ENCODE measurements at places on chromosomes 1 and 21.

GRCh38 chr1:116553386-116554115 lies 17.3 kb downstream of the CD58 start:
- no peak for DNase-seq

GRCh38 chr1:36342426-36343185 lies 19.2 kb upstream of the EVA1B start:
- DNase-seq = no peak

DNA sequence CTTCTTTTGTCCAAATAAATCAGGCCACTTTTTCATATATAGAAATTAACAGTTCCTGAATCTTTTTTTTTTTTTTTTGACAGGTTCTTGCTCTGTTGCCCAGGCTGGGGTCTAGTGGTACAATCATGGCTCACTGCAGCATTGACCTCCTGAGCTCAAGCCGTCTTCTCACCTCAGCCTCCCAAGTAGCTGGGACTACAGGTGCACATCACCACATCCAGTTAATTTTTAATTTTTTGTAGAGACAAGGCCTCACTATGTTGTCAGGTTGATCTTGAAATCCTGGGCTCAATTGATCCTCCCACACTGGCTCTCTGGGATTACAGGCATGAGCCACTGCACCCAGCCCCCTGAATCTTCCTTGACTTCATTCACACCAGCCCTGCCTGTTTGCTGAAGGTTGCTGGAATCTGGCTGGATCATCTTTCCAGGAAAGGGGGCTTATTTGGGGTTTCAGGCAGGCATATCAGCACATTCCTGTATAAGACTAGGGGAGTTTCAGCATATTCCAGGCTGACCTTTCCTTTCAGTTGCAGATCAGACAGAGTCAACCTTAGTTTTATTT lies 78.2 kb upstream of the ARHGAP29 start:
- no peak for DNase-seq

DNA sequence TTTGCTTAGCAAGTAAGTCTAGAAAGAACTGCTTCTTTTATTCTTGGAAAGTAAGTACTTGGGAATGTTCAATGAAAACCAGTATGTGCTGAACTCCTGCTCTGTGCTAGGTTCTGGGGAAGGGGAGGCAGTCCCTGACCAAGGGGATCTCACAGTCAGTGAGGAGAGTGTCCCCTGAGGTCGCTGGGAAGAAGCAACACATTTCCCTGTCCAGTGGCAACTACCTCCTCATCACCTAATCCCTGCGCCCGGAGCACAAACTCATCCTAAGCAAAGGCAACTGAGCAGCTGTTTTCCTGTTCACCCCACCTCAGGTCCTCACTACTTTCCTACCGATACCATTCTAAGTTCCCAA lies 61.7 kb upstream of the ANGPTL1 start:
- no peak for DNase-seq

DNA sequence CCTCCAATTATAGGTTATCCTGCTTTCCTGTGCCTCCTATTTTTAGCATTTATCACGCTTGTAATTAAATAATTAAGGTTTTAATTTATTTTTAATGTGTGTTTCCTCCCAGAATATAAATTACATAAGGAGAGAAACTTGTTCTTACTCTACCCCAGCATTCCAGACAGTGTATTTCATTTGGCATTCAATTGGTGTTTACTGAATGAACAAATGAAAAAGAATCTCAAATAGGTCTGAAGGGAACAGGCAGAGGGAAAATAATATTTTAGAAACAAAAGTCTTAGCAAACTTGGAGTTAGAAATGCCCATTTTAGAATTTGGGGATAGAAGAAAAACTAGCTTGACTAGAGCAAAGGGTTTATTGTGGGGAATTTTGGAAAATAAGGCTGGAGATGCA lies 9.9 kb upstream of the RSRP1 start:
- no peak for DNase-seq

DNA sequence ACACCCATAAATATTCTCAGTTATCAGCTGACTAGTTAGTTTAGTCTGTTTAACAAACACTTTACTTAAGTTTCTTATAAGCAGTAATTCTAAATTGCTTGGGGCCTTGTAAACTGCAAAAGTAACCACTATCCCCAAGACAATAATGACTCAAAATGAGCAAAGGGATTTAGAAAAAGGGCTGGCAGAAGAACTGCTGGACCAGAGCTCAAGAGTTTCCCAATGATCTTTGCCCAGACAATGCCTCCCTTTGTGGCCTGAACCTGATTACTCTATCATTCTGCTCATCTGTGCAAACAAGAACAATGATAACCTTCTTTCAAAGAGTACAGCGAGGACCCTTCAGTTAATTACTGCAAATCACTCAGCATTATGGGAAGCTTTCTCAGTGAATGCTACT lies 123.5 kb downstream of the TIAM1 start:
- DNase-seq = no peak

- no peak for DNase-seq
Observed at GRCh38 chr1:204376465-204376864, 16.7 kb upstream of the PLEKHA6 start.

DNA sequence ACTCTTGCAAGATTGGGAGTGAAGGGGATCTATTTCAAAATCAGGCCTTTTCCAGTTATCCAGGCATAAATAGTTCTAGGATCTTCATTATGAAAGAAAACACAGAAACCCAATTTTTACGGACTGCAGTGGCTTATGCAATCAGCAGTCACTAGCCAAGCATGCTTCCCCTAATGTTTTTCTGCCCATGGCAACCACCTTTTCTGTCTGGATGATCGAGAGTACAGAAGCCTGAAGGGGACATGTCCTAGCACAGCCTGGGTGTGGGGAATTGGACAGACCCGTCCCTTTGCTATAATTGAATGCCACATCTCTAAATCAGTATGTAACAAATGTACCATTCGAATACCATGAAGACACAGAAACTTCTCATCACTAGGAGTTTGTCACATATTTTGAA lies 29.8 kb upstream of the NCAM2 start:
- DNase-seq = no peak

DNA sequence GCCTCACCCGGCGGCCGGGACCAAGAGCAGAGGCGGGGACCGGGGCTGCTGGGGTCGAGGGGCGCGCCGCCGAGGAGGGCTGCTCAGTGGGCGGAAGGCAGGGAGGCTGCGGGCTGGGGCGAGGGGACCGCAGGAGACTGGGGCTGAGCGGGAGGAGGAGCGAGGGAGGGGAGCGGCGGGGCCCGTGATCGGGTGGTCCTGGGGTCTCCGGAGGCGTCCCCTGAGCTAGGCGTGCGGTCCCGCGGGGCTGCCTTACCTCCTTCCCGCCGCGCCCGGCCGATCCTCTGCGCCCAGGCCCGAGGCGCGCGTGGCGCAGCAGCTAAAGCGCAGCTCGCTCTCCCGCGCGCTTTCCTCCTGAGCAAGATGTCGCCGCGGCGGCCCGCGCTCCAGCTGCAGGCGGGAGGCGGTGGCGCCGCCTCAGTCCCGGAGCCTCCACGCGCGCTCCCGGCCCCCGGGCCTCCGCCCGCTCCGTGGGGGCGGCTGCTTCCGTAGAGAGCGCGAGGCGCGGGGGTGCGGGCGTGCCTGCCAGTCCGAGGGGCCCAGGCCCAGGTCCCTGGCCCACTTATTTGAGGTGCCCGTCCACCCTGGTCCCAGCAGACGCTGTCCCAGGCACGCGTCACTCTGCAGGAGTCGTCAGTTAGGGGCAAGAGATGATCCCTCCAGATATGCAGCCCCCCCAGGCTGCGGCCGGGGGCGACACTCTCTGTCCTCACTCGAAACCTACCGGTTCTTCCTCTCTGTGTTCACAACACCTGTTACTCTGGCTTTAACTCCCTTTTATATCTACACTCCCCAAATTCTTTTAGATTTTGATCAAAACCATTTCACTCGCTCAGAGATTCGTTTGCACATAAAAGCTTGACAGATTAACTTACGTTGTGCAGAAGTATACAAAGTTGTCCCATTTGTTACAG lies at the start of gene CCSAP:
TSS of gene CCSAP (minus strand) at position 392 of the 914 bp plus-strand sequence. CDS start 582 bp downstream, outside the sequence.
- peak; percentile 72 for DNase-seq

DNA sequence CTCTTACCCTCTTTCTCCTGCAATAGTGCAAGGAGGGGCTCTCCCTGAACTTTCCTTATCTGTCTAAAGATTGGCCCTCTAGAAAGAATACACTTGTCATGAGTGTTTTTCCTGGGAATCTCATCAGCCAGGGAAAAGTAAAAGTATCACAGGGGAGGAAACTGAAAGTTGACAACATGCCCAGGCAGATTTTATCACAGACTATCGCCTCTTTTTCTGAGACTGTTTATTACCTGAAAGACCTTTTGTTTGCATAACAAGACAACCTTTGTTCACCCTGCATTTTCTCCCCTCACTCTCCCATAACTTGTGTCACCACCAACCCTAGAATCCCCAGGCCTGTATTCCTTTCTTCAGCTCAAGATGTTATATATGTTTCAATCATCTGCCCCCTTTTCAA lies 794.7 kb upstream of the ADAMTS5 start:
- DNase-seq = no peak

DNA sequence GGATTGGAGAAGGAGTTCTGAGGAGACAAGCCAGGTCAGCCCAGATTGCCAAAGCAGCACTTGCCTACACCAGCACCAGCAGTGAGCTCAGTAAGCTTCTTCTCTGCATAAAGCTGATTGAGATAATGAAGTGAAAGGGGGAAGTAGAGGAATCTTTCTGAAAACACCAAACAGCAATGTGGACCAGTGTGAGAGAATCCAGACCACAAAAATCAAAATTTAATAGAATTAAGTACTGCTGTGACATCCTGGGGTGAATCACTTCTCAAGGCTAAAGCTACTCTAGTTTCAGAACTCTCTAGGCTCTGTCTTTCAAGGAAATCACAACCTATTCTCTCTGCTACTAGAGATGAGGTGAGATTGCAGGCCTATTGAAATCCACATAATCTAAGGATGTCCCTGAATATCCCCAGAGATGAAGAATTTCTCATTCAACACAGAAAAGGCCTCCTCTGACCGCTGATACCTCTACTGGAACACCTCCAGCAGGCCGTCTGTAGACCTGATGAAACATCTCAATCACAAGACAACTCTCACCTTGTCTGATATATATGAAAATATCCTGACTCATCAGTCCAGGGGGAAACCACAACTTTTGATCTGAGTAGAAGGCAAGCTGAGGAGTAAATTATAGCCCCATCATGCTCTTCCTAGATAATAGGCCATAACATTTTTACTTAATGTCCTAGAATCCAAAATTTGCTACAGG lies at the start of gene FCRL4:
TSS of gene FCRL4 (minus strand) at position 127 of the 709 bp plus-strand sequence. CDS start 141 bp downstream, outside the sequence.
- DNase-seq = no peak

DNA sequence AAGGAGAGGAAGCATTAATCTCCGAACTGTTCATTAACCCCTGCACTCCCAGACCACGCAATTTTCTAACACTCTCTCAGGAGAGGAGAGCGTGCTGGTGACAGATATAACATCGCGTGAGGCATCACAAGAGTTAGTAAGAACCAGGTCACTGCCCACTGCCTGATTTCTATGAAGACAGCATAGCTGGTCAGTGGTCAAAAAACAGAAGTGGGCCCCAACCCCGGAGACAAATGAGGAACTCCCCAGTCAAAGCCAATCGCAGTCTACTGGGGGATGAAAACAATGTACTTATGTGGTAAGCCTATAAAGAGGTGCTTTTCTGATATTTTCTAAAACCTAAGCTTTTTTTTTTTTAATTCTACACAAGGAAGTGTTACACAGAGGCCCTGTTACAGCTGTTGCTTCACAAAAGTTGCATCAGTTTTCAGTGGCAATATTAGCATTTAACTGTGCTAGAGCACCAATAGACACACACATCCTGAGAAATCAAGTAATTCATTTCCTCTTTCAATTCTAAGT lies 231.8 kb upstream of the IRF2BP2 start:
- no peak for DNase-seq

- DNase-seq = no peak
Observed at GRCh38 chr1:53945183-53945432, 391 bp downstream of the IFT25 start.

GRCh38 chr1:58123051-58123450 lies 423.5 kb downstream of the OMA1 start:
- no peak for DNase-seq

GRCh38 chr1:230681599-230681998 lies 32.3 kb downstream of the AGT start:
- DNase-seq = no peak

DNA sequence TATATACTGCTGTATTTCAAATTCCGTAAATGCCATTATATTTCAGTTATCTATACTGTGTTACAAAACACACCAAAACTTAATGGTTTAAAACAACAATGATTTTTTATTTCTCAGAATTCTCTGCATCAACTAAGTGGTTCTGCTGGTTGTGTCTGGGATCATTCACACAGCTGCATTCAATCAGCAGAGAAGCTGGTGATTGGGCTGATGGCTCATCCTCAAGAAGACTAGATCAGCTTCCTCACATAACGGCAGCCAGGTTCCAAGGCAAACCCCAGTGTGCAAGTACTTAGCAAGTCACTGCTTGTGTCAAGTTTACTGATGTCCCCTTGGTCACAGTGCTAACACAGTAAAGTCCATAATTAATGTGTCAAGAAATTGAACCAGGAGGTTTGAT lies 86.3 kb upstream of the VANGL1 start:
- DNase-seq = no peak

DNA sequence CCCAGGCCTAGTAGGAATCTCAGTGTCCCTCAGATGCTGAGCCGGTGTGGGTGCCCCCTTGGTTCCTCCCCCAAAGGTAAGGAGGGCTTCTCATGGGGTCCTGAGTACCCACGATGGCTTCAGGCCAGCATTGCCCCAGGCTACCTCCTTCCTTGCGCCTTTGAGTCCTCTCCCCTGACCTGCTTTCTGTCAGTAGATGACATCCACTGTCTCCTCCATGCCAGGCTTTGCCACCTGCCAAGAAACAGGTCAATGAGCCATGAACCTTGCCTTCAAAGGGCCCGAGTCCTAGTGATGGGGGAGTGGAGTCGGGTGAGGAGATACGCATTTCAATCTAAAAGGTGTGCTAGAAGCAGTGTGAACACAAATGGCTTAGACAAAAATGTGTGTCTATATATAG lies 15.6 kb downstream of the WNT4 start:
- DNase-seq = no peak

All from right forelimb (tissue), 1 donor.